ENCODE measurements at places on chromosomes 7 and 10.

DNA sequence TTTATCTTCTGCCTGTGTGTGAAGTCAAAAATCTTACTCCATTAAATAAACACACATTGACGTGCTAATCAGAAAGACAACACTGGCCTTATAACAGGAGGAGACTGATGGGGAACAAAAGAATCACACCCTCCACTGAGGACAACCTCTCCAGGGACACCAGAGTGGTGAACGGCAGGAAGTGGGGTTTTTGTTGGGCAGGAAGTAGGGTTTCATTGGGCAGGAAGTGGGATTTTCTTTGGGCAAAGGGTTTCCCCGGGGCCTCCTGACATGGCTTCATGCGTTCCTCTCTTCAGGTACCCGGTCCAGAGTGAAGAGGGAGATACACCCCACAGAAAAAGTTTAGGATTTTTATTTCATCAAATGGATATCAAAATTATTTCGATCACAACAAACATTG is 30.6 kb downstream of the ADARB2 start:
- DNase-seq, result no peak

GRCh38 chr7:98599886-98600285 is 17.2 kb upstream of the NPTX2 start:
- DNase-seq, result no peak

GRCh38 chr7:151386301-151387160 is 23.3 kb downstream of the WDR86 start:
- DNase-seq, result no peak

GRCh38 chr7:55206235-55207029 is 158.7 kb upstream of the LANCL2 start:
- DNase-seq, result no peak

DNA sequence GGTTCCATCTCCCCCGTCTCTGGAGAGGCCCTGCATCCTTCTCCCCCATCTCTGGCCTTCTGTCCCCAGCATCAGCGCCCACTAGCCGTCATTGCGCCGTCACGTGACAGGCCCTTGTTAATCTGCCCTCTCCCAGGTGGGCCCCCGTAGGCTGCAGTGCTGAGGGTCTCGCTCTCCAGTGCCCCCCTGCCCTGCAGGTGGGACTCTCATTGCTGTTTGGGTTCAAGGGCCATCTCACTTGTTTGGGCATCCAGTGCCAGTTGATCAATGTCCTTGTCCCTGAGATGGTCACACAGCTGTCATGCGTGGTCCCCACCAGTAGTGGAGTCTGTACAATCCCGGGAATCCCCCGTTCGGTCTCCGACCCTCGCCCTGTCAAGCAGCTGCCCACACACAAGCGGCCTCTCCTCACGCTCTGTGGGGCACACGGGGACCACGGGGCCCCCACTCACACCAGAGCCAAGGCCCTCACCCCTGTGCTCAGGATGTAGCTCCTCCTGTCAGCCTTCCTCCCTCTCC is 114.0 kb downstream of the INPP5A start:
- no peak for DNase-seq

GRCh38 chr7:157832421-157832820 is 495.6 kb downstream of the DNAJB6 start:
- no peak for DNase-seq

DNA sequence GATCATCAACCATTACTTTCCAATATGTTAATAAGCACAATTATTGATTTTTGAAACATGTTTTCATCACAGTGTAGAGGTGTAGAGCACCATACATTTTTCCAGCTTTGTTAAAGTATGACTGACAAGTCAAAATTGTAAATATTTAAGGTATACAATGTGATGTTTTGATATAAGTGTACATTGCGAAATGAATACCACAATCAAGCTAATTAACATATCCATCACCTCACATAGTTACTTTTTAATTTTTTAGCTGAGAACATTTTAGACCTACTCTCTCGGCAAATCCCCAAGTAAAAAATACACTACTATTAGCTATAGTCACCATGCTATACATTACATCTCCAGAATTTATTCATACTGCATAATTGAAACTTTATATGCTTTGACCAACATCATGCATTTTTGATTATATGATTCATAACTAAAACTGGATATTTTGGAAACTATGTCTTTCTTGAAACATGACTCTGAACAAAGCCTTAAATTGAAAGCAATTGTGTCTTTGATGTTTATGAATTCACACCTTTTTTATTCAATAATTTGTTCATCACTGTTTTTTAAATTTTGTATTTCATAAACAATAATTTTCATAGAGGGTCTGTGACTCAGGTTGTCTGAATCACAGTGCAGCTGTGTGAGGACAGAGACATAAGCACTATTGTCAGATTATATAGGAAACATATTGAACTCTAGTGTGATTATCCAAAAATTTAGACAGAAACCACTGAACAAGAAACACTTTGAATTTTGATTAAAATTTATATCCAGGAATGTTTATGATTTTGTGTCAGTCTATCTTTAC is 486.1 kb downstream of the SEMA3D start:
- no peak for DNase-seq

DNA sequence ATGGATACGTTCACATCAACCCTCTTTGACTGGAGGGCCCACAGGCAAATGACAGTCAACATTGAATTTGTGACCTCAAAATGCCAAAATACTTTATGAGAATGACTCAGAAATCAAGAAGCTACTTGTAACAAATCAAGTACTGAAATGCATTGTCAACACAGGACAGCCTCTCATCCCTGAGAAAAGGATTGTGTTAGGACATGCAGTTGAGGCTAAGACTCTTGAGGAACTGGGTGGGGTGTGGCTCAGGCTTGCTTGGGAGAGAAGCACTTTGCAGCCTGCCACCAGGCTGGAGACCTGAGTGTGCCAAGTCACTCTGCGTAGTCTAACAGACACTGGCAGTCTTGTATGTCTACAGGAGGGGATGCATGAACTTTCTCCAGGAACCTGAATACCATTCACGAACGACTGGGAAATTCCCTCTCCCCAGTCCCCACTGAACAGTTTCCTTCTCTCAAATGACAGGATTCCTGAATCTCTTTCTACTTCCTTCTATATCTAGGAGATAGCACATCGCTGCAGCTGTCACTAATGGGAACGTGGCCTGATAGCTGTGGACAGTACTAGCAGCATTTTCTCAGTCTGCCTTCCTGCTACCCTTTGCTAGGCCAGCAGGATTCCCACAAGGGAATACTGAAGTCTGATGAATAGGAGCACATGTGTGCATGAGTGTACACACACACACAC is 3.3 kb upstream of the SMO start:
- DNase-seq, result no peak

DNA sequence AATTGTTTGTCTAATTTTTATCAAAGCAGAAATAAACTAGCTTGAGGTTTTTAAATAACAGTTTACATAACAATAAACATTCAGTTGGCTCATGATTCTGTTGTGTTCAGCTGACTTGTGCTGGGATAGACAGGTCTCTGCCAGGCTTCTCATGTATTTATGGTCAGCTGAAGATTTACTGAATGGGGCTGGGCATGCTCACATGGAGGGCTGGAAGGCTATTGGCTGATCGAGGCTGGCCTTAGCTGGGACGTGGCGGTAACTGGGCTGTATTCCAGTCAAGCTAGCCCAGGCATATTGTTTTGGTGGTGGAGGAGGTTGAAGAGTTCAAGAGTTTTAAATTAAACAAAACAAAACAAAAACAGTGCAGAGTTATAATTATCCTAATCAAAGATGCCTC is 251.0 kb upstream of the MTPN start:
- no peak for DNase-seq

GRCh38 chr7:127968547-127968946 is 62.7 kb downstream of the LRRC4 start:
- no peak for DNase-seq

DNA sequence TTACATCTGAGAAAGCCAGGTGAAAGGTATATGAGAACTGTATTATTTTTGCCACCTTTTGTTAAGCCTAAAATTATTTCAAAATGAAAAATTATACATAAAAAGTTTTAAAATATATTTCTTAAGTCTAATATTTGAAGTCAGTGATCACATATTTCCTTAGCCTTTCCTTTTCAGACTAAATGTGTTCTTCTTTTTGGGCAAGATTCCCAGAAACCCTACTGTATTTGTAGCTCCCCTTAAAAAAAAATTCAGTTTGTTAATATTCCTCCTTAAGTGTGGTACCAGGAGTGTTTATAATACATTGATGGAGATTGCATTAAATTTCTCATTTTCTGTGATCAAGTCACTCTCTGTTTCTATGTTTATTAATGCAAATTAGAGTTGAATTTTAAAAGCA is 22.8 kb downstream of the DNAJC1 start:
- no peak for DNase-seq

DNA sequence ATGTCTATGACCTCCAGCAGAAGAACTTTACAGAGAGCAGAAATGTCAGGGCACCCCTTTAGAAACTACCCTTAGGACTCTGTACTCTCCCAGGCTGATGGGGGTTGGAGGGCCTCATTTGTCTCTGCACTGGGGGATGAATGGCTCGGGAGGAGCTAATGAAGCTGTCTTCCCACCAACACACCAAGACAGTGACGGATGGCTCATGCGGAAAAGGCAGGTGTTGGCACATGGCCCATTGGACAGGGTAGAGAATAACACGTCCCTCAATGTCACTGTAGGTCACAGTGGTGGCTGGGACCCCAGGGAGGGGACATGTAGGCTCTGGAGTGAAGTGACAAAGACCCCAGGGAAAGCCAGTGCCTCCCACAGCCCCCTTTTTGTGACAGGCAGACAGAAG is 64.0 kb upstream of the PCBD1 start:
- no peak for DNase-seq

All from right kidney (tissue), 9 donors.